Stimulated activated CD4-positive, alpha-beta T cell treated with anti-CD3 and anti-CD28 coated beads, Interleukin-12 subunit alpha, Interleukin-12 subunit beta, amount 100 ng/mL, for 4 hours (primary cell): ENCODE measurements at places on chromosomes 11 and 22.

GRCh38 chr11:45209891-45210699, 63.7 kb downstream of the PRDM11 start:
- DNase-seq, result no peak

GRCh38 chr11:128236506-128237498, 350.6 kb downstream of the ETS1 start:
- DNase-seq, result no peak

DNA sequence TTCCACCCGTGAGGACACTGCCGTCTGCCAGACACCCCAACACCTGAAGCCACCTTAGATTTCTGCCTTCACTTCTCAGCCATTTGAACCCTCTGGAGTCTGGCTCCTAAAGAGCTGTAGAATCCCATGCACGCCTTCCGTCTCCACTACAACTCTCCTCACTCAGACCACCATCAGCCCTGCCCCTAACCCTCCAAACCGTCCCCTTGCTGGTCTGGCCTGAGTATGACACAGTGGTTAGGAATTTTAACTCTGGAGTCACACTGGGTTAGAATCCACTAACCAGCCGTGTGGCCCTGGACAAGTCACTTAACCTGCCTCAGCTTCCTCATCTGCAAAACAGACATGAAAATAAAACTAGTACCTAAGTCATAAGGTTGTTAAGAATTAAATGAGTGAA, 3.0 kb downstream of the CNIH2 start:
- DNase-seq, result no peak

GRCh38 chr11:127061947-127062346, 61.4 kb upstream of the KIRREL3 start:
- DNase-seq, result no peak

DNA sequence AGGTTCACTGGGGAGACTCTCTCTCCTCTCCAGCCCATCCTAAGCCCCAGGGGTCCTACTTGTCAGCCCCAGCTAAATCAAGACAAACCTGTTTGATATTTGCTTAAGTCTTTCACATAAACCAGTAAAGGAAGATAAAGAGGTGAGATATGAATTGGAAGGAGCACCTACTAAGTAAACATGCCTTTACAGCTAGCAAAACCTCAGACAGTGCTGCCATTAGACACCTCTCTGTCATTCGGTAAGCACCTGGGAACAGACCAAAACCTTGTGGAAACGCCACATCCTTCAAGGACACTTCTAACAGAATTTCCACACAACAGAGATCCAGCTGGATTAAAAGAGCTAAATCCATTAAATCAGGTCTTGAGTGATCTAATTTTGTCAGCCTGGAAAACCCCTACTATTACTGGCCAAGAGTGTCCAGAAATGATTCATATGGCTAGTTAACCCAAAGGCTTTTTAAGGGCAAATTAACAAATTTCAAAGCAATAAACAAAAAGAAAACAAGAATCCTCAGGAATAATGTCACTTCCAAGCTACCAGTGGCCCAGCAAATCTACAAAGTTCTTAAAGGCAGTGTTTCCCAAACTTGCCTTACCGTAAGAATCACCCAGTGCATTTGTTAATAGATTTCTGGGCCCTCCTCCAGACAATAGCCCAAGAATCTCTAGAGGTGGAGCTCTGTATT, 2.4 kb downstream of the VPS37C start:
- no peak for DNase-seq

DNA sequence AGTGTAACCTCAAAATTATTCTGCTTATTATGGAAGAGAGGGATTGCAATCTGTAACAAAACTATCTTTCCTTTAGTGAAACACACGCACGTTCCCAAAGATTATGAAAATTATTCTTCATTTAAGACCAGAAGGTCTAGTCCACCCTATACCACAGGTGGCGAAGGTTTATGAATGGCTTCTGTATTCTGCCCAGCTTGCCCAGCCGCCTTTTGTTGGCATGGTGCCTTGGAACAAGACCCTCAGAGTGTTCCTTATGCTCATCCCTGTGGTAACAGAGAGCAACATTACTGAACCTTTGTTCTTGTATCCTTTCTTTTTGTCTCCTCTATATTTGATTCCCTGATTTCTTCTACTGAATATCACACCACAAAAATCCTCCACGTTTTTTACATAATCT, 116.4 kb downstream of the FAR1 start:
- no peak for DNase-seq

DNA sequence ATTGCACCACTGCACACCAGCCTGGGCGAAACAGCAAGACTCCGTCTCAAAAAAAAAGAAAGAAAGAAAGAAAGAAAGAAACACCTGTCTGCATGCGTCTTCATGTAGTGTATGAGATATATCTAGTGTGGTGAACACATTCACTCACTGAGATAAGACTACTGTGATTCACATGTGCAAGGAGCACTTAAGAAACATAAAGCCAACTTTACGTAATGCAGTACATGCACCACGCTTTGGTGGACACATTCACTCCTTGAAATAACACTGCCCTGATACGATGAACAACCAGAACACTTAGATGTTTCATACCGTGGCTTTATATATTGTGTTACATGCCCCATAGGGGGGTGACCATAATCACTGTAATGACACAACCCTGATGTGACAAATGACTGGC, 96.0 kb downstream of the MICAL3 start:
- DNase-seq, result no peak

DNA sequence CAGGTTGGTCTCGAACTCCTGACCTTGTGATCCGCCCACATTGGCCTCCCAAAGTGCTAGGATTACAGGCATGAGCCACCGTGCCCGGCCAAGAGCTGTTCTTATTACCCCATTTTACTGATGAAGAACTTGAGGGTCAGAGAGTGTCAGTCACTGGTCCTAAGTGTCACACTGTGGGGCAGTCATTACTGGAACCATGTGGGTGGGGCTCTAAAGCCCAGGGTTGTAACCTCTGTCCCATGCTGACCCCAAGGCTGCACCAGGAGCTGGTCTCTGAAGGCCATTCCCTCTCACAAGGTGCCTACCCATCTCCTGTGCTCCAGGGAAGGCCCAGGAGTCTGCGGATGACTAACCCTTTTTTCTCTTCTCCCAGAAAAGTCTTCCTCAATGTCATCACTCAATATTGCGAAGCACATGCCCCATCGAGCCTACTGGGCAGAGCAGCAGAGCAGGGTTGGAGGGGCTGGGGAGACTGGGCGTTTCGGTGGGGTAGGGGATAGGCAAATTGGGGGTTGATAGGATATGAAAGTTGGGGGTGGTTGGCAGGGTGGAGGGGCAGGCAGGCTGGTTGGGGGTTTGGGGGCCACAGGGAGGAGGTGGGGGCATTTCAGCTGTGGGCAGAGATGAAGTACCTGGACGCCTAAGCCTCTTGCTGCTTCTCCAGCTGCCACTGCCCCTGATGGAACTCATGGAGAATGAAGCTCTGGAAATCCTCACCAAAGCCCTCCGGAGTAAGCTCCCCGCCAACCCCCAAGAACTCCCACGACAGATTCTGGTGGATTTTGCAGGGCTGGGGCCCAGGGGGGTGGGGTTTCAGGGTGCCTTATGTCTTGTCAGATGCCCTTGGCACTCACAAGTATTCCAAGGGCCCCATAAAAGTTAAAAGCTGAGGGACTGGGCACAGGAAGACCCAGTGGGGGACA, 2.0 kb upstream of the ESRRA start:
- no peak for DNase-seq

- no peak for DNase-seq
Observed at GRCh38 chr22:42797011-42797410, 60.1 kb downstream of the ARFGAP3 start.
